Neural progenitor cell (in vitro differentiated cells): ENCODE measurements at places on chromosomes 7 and 10. TPM values are rescaled to one million over a fixed set of nuclear protein-coding genes. Genes with fewer than 3 reads are reported as not detected.

DNA sequence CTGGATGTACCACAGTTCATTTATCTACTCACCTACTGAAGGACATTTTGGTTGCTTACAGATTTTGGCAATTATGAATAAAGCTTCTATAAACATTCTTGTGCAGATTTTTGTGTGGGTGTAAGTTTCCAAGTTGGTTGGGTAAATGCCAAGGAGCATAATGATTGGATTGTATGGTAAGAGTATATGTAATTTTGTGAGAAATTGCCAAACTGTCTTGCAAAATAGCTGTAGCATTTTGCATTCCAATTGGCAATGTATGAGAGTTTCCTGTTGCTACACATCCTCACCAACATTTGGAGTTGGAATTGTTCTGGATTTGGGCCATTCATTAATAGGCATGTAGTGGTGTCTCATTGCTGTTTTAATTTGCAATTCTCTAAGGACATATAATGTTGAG is 33.9 kb upstream of the HYAL4 start:
- DNase-seq, result no peak

DNA sequence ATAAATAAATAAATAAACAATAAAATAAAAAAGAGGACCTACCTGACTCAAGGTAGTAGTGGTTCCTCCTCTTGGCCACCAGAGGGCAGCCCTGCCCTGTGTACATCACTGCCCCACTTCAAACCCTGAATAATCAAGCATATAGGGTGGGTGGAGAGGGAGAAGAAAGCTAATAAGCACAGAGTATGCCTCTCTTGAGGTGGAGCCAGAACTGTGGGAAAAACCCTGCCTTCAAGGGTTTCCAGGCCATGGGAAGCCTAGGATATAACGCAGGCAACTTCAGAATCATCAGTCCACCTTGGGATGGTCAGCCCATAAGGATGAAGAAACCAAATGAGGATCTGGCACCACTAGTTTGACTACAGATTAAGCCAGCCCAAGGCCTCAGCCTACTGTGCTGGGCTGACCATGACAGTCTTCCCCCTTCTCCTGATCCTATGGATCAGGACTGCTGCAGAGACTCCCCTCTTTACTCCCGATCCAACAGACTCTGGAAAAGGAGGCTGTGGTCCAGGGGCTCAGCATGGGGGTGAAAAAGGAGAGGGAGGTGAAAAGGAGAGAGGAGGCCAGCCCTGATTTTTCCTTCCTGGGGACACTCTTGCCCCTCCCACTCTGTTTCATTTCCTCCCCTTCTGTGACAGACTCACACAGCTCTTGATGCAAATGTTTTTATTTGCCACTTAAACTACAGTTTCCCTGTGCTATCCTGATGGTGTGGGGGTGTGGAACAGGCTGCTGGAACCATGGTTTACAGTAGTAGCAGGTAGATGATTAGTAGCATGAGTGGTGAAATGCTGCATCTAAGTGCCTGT is 10.1 kb downstream of the AVPI1 start:
- DNase-seq, result peak; percentile 71

GRCh38 chr7:100896732-100897608 is 1.3 kb upstream of the ACHE start:
- DNase-seq, result peak; percentile 69

Gene CCL26
- total RNA-seq, result not detected in 2 replicates

DNA sequence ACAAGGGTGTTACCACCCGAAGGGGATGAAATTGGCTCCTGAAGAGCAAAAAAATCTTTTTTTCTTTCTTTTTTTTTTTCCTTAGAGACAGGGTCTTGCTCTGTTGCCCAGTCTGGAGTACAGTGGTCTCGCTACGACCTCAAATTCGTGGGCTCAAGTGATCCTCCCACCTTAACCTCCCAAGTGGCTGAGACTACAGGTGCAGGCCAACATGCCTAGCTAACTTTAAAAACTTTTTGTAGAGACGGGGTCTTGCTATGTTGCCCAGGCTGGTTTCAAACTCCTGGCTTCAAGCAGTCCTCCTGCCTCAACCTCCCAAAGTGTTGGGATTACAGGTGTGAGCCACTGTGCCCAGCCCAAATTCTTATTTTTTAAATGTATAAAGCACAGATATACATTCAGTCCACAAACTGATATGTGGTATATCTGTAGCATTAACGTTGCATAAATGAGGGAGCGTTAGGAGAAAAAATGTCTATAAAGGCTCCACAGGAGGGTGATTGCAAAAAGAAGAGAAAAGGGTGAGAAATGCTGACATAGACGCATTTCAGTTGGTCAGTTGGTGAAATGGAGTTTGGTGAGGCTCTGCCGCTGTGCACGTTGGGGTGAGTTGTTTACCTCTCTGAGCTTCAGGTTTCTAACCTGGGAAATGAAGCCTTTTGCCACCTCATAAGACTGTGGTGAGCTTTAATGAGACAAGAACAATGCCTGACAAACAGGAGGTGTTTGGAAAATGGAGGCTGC is 100.7 kb upstream of the PODXL start:
- no peak for DNase-seq

DNA sequence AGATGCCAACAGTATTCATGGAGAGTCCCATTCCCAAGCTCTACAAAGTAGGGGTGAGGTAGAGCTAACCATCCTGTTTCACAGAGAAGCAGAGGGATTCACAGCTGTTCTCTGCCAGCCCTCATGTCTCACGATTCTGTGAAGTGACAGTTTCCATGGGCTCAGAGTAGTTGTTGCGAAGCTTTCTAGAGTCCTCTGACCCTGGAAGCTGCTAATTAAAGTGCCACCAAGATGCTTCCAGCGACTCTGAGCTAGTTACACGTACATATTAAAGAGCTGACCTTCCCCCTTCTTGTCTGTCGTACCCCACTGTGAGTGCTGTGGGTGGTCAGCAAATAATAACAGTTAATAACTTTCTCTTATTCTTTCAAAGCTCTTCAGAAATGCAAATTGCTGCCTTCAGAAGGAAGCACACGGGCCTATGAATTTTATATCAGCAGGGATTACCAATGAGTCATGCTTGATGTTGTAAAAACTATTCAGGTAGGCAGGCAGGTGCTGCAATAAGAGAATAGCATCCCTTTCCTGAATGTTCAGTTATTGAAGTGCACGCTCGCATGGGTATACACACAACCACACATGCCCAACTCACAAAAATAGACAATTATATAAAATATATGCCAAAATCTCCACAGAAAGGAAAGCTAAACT is 34.1 kb downstream of the DNAJB9 start:
- DNase-seq, result no peak

DNA sequence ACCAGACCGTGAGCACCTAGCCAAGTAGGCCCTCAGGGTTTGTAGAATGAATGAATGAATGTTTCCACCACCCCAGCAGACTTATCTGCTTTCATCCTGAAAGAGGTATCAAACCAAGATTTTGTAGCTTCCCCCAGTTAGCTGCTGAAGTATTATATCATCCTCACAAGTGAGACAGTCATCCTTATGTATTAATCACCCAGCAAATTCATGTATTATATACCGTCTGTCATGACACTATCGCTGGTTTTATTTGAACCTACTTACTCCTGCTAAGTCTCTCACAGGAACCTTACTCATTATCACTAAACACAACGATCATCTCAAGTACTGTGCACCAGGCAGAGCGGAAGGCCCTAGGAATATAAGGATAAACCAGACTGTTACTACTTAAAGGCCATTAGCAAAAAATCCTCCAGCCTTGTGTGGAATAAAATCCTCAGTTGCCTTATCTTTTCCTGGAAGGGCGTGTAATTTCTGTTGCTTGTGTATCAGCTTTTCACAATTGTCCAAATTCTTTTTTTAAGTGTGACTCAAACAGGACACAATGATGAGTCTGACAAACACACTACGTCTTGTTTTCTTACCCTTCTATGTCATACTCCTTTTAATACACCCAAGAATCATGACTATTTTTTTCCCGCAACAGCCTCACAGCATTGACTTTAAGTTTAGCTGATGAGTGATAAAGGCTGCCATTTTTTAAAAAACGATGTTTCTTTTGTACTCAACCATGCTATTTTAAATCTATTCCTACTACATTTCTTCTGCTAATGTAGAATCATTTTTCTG is 176.1 kb upstream of the KLF14 start:
- DNase-seq, result no peak

- DNase-seq, result peak; percentile 3
Observed at GRCh38 chr7:118731854-118732253, 507.4 kb downstream of the ANKRD7 start.

- peak; percentile 9 for DNase-seq
Observed at GRCh38 chr7:35831208-35831607, 30.4 kb downstream of the SEPTIN7 start.

Gene SPDYE2
- total RNA-seq, result not detected in 2 replicates

DNA sequence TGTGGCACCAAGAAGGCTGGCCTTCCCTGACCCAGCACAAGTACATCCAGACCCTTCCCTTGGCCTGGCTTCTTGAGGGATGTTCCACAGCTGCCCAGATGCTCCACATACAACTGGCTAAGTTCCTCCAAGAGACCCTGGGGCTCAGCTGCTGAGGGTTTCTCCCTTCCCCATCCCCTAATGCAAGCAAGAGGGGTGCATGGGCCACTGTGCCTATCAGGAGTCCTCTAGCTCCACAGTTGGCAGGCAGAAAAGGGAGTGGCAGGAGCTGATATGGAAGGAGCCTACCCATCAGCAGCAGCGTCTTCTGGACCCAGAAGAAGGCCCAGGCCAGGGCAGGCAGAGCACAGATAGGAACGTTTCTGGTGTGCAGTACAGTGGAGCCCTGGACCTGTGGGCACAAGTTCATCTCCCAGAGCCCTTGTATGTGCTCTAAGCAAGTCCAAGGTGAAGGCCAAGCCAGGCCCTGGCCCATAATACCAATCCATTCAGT is 26.2 kb downstream of the VSIR start:
- no peak for DNase-seq

DNA sequence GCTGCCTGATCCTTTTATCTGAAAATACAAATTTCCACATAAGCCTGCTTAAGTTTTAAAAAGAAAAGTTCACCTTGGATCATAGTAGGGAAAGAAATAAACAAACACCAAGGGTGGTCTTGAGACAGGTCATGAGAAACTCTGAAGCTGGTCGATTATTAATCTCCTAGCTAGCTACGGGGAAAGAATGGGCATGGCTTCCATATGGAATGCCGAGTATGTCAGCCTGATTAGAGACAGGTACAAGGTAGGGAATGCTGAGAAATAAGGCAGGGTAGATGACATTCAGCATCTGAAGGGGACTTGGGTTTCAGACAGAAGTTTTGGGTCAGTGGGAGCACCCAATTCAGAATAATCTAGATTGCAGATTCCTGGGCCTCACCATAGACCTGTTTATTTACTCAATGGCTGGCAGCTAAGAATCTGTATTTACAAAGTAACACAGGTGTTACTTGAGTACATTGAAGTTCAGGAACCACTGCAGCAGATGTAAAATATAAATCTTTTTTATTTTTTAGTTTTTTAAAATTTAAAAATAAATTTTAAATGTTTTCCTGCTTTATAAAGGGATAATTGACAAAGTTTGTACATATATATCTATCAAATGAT is 49.0 kb downstream of the SCIN start:
- DNase-seq, result no peak

- no peak for DNase-seq
Observed at GRCh38 chr10:49627644-49628247, 13.9 kb downstream of the CHAT start.

GRCh38 chr10:45817130-45817859 is 30.0 kb downstream of the AGAP4 start:
- DNase-seq, result no peak

DNA sequence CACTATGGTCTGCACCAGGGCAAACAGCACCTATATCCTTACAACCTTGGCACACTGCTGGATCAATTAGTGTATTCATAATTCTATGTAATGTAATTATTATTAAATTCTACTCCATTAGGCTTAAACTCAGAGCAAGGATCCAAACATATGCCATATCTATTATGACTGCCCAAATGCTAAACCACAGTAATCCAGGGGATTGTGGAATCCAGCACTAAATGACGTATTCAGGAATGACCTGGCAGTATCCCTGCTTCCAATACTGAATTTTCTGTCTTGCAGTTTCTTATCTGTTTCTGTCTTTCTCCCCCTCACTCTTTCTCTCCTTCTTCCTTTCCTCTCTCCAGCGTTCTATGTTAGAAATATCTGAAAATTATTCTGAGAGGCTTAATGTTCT is 16.5 kb upstream of the UBE2D1 start:
- no peak for DNase-seq

DNA sequence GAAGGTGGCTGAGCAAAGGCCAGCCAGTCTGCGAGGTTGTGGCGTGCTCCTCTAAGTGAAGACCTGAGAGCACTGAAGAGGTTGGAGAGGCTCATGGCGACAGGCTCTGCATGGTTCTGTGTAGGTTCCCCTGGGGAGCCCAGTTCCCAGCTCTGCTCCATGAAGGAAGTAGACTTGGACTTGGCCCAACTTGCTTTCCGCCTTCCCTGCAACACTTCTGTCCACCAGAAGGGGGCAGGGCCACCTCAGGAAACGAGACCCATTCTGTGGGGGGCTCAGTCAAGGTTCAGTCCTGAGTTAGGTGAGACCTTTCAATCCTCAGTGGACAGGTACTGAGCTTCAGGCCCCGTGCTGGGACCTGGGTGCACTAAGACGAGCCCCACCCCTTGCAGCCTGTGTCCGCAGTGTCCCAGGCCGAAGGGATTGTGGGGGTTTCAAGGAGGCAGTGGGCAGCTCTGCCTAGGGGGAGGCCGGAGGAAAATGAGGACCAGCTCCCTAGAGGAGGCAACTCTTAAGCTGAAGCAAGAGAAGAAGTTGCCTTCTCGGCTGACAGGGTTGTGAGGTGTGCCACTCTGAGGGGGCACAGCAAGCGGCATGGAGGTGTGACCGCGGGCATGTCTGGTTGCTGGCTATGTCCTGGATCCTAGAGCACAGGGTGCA is 15.0 kb upstream of the PCBD1 start:
- DNase-seq, result peak; percentile 61

- DNase-seq, result no peak
Observed at GRCh38 chr10:125550362-125550761, 132.6 kb downstream of the TEX36 start.

DNA sequence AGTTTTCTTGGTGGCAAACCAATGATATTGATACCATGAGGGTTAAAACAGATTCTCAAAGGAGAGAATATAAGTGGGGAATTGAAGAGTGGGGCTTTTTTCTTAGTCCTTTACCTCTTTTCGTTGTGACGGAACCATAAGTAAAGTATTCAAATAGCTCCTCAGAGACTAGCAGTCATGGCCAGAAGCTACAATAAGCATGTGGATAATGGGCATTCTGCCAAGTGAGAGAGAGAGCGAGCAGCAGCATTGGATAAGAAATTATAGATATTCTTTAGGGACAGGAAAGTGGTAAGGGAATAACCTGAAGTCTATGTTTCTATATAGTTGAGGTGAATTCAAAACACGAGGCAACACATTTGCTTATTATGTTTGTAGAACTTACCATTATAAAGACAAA is 235.1 kb downstream of the SEMA3E start:
- DNase-seq, result no peak

GRCh38 chr10:44954962-44955361 is 4.6 kb upstream of the RASSF4 start:
- no peak for DNase-seq

Gene SUN3
- not detected in 2 replicates for total RNA-seq

- DNase-seq, result no peak
Observed at GRCh38 chr10:76149602-76150138, 718.2 kb downstream of the LRMDA start.
